ENCODE measurements at places on chromosomes 5 and 9.

- DNase-seq: no peak
Observed at GRCh38 chr5:140338336-140338735, 8.1 kb downstream of the HBEGF start.

GRCh38 chr5:154331232-154331631 lies 114.6 kb upstream of the SAP30L start:
- no peak for DNase-seq

DNA sequence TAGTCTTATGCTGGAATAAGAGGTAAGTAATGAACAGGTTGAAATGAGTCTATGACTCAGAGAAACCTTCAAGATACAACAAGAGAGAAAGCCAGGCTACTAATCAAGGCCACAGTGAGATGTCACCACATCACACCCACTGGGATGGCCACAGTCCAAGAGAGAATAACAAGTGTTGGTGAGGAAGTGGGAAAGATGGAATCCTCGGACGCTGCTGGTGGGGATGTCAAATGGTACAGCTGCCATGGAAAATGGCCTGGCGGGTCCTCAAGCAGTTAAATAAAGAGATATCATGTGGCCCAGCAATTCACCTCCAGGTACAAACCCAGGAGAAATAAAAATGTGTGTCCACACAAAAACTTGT lies 41.9 kb upstream of the NEURL1B start:
- DNase-seq: no peak

DNA sequence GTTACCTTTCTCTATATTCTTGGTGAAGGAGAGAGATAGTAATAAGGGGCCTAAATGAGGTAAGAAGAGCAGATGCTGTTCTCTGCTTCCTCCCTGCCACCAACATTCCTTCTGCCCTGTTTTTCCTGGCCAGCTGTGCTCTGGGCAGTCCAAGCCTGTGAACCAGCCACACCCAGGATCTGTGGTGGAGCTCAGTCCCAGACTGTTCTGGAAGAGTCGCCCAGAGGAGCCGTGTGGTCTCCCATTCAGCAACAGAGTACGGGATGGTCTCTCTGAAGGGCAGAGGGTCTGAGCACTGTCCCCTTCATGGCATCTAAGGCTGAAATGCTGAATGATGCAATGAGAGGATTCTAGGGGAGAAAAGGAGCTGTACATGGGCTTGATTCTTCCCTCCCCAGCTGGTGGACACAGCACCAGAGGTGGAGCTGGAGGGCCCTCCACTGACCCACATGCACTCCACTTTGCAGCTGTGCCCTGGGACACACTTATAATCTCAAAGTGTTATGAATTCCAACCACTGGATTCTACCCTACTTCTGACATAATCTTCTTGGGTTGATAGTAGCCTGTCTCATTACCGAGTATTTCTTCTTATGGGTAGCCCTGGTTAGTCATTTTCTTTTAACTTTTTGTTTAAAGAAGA lies 70.8 kb upstream of the RPS23 start:
- DNase-seq: no peak

GRCh38 chr5:146249801-146250200 lies 46.4 kb downstream of the RBM27 start:
- DNase-seq: no peak
